Stimulated activated CD4-positive, alpha-beta T cell treated with anti-CD3 and anti-CD28 coated beads, Interleukin-15, amount 100 ng/mL, for 1 hour (primary cell): ENCODE measurements at places on chromosomes 2 and 18.

DNA sequence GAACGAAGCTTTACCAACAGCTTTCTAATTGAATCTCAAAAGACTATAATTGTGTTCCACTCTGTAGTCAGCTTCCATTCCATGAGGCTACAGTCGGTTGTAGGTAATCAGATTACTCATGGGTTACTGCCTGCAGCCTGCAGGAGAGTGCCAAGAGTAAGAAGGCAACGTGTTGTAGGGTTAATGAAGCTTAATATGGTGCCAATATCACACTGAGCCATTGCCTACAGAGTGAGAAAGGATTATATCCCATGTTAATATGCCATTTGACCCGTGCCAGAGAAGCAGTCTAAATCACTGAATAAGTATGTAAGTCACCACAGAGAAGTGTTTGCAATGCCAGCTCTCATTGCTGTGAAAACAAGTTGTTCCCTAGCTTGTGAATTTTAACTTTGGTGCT, 734.5 kb upstream of the ACVR2A start:
- no peak for DNase-seq

GRCh38 chr2:67259556-67260342, 137.4 kb upstream of the ETAA1 start:
- DNase-seq, result no peak

DNA sequence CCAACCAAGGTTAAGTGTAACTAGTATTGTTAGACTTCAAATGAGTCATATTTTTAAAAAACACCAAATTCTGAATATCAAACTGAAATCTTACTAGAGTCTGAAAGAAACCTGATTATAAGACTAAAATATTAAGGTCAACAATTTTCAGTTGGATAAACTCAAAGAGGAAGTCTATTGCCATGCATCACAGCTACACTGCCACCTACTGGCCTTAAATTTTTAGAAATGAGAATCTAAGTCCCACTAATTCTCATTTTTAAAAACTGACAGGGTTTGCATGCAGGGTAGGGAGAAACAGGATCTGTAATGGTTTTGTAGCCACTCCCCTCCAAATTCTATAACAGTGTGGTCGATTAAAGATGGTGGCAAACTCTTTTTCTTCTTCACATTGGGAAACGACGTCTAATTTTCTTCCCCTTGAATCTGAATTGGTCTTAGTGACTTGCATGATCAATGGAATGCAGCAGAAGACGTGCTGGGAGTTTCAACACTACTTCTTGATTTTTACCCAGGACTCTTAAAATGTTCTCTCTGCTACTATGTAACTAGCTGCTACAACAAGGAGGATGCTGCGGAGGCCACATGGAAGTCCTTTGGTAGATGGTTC, 176.1 kb upstream of the SESTD1 start:
- DNase-seq, result no peak

DNA sequence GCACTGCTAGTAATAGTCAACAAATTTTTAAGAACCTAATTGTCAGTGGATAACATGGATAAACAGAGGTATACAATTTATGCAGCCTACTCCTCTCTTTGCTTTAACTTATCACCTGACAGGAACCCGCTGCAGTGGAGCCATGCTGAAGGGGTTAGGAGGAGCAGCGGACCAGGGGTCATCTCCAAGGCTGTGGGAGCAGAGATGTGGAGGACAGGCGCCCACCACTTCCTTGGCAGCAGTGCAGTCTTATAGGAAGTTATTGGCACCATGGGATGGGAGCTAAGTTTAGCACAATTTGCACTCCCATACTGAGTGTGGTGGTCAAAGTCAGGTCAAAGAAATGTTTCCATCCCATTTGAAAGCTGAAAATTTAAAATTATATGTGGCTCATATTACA, 35.6 kb downstream of the HDLBP start:
- DNase-seq, result no peak

DNA sequence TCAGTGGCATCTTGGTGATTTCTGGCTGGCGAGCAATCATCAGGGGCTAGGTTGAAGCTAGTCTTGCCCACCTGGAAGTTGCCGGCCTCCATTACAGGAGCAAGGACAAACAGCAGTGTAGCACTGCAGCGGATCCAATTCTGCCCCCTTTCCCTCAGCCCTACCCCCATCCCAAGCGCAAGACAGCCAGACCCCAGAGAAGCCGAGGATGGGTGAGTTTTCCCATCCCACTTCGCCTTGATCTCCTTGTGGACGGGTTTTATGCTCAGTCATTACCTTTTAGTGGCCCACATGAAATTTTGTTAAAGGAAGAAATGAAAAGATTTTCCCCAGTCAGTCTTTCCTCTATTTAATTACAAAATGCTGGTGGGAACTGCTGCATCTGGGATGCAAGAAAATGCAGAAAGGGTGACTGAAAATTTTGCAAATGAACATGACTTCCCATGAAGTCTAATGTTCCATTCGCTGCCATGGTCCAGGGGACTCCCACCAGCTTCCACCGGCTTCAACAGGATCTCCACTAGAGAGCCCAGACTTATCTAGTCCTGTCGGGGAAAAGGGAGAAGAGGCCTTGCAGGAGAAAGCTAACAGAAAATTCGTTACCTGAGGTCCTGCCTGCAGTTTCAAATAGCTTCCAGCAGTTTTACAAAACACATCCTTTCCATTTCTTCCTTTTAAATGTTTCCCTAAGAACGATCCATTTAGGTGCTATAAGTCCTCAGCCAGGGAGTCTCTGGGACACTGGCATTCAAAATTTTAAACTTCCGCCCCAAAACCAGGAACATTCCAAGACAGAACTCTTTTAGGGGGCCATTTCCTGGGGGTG, 1.9 kb upstream of the HOXD9 start:
- DNase-seq, result no peak

DNA sequence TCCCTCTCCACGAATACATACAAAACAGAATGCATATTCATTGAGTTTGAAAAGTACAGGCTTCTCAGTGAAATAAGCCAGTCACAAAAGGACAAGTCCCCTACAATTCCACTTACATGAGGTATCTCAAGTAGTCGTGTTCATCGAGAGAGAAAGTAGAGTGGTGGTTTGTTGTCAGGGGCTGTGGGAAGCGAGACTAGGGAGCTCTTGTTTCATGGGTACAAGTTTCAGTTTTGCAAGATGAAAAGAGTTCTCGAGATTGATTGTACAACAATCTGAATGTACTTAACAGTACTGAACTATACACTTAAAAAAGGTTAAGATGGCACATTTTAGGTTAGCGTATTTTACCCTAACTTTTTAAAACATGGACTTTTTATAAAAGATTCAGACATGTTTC, 71.5 kb upstream of the TTC39C start:
- no peak for DNase-seq

GRCh38 chr2:172783165-172783898, 47.7 kb downstream of the RAPGEF4 start:
- no peak for DNase-seq

GRCh38 chr2:97870396-97870843, 125.3 kb downstream of the TMEM131 start:
- DNase-seq, result no peak

- DNase-seq, result no peak
Observed at GRCh38 chr2:120516679-120517314, 170.9 kb downstream of the INHBB start.

GRCh38 chr2:152499331-152499816, 164.4 kb downstream of the FMNL2 start:
- no peak for DNase-seq

DNA sequence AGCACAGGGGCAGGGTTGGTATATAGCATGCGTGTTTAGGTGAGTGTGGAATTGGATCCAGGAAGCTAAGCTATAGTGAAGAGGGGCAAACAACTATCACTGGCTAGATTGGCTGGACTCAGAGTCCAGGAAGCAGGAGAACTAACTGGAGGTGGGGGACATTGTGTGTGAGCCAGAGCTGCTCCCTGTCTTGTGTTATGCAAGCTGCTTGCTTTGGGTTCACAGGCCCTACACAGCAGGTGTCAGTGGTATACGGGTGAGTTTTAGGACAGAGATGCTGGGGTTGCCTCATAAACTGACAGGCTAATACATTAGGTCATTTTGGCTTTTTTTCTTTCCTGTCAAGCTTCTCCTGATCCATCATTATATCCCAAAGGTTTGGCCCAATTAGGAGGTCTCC, 87.5 kb downstream of the CCDC85A start:
- DNase-seq, result no peak

- DNase-seq, result no peak
Observed at GRCh38 chr2:27126252-27126710, 2.7 kb downstream of the ABHD1 start.

DNA sequence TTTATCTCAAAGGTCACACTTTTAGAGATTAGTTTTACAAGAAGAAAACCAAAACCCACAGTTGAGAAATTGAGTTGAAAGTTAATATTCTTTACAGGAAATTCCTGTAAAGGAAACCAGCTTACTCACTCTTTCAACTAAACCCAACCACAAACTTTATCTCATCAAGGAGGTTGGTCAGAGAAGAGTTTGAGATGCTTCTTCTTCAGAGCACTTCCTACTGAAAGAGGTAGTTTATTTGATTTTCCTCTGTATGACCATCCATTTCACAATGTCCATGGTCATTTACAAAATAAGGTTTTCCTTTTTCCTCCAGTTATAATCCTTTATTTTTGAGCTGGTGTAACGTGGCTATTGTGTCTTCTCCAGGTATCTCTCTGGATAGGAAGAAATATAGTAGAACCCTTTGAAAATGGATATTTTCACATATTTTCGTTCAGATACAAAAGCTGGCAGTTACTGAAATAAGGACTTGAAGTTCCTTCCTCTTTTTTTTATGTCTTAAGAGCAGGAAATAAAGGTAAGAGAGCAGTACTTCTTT, 4.5 kb upstream of the IL18RAP start:
- DNase-seq, result no peak

DNA sequence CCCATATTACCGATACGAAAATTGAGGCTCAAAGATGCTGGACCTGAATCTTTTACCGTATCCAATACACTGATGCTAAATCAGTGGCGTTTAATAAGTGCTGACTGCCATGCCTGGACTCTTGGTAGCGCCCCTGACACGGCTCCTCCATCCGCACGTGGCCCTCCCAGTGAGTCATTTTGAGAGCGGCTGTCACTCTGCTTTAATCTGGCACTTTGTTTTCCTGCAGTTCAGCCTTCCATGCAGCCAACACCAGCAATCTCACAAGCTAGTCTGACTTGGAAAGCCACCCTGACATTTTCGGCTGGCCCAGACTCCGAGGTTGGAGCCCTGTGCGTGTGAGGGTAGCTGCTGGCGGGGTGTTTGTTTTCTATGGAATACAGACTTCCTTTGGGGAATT, 155.1 kb upstream of the LMAN1 start:
- DNase-seq, result no peak

GRCh38 chr2:38978296-38978903, 88.7 kb downstream of the ARHGEF33 start:
- no peak for DNase-seq
